ENCODE measurements at places on chromosomes 7 and 10.

DNA sequence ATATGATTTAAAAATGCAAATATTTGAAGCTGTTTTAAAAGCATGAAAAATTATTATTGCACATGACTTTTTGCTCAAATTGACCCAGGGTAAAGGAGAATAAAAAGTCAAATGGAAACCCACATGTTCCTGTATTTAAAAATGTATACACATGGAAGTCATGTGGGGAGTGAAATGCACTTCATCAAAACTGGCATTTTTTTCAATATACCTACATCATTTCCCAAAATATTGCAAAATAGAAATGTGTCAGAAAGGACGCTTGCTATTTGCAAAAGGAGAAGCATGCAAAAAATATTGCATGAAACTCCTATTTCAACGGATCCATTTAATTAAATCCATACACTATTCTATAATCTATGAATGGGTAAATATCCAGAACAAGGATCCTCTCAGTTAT lies 117.0 kb downstream of the POU6F2 start:
- DNase-seq, result no peak

DNA sequence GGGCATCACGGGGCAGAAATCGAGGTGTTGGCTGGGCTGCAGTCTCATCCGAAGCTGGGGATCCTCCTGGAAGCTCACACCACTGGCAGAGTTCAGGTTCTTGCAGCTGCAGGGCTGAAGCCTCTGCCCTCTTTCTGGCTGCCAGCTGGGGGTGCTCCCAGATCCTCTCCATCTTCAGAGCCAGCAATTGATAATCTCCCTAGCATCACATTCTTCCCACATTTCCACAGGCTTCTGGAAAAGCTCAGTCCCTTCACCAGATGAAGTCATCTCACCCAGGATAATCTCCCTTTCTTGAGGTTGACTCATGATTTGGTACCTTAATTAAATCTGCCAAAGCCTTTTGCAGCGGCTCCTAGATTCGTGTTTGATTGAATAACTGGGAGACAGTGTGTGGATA lies 55.2 kb downstream of the NRP1 start:
- no peak for DNase-seq

- no peak for DNase-seq
These were observed 125.7 kb downstream of the ARHGAP22 start for GRCh38 chr10:48478980-48479811.

- DNase-seq, result no peak
These were observed 11.1 kb upstream of the SEC24C start for GRCh38 chr10:73732931-73733623.

- DNase-seq, result no peak
These were observed 82.5 kb upstream of the BAIAP2L1 start for GRCh38 chr7:98483276-98483963.

DNA sequence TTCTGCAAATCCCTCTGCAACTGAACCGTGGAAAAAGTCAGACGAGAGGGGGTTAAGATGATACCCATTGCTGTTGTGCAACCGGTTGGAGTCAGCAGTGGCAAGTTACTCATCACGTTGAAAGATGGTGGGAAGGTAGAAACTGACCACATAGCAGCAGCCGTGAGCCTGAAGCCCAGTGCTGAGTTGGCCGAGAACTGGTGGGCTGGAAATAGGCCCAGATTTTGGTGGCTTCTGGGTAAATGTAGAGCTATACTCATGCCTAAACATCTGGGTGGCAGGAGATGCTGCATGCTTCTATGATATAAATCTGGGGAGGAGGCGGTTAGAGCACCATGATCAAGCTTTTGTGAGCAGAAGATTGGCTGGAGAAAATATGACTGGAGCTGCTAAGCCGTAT lies 78.6 kb downstream of the ARL5B start:
- DNase-seq, result no peak

- peak; percentile 24 for DNase-seq
These were observed 5.7 kb upstream of the GOT1 start for GRCh38 chr10:99435986-99436638.

DNA sequence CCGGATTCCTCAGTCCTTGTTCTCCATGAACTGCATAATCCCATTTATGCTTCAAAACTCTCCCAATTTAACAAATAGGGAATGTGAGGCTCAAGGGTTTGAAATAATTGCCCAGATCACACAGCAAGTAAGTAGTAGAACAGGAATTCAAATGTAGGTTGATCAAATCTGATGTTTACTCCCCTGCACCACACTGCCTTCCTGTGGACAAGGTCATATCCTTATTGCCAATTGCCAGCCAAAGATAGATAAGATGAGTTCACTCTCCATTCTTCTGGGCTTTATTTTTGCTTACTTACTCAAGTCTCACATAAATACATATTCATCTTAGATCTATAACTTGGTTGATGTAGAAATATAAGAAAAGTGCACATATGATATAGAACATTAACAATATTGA lies 435.2 kb upstream of the ETV1 start:
- DNase-seq, result no peak

GRCh38 chr7:20033621-20034400 lies 183.4 kb downstream of the MACC1 start:
- DNase-seq, result no peak

DNA sequence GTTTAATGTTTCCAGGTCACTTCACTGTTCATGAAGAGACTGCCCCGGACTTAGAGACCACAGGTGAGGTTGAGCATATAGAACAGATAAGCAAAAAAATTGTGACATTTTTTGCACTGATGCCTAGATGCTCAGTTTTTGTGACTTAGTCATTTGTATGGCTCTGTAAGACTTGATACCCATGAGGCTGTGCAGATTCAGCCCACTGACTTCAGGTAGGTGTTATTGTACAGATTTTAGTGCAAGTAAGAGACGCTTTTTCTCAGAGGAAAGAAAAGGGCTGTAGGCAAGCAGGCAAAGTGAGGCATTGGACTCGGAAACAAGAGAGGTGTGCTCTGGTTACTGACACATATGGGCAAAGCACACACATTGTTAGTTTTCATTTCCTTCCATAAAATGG lies 820.1 kb upstream of the SORCS1 start:
- DNase-seq, result no peak

GRCh38 chr7:71332207-71332606 lies 200.3 kb downstream of the GALNT17 start:
- no peak for DNase-seq

GRCh38 chr7:35758421-35758820 lies 42.4 kb upstream of the SEPTIN7 start:
- DNase-seq, result no peak

DNA sequence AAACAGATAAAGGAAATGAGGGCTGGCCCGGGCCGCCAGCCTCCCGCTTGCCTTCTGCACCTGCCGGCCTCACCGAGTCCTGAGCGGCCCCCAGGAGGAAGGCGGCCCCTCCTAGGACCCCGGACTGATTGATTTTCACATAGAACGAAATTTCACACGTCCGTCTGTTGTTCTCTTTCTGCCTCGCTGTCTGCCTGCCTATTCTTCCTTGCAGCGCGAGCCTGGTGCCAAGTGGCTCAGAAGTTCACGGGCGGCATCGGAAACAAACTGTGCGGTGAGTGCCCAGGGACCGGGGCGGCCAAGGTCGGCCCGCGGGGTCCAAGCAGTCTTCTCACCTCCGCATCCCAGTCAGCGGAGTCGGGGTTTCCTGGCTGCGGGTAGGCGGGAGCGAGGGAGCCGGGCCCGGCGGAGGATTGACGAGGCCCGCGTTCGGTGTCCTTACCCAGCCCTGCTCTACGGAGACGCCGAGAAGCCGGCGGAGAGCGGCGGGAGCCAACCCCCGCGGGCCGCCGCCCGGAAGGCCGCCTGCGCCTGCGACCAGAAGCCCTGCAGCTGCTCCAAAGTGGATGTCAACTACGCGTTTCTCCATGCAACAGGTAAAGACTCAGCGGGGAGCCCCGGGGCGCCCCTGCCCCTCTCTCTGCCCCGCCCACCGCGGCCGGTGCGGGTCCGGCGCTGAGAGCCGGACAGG lies 967 bp downstream of the GAD2 start:
- no peak for DNase-seq

- no peak for DNase-seq
These were observed 152.9 kb downstream of the CELF2 start for GRCh38 chr10:11170574-11170973.

- DNase-seq, result peak; percentile 43
These were observed 12.6 kb downstream of the TMEM176B start for GRCh38 chr7:150787321-150788281.

DNA sequence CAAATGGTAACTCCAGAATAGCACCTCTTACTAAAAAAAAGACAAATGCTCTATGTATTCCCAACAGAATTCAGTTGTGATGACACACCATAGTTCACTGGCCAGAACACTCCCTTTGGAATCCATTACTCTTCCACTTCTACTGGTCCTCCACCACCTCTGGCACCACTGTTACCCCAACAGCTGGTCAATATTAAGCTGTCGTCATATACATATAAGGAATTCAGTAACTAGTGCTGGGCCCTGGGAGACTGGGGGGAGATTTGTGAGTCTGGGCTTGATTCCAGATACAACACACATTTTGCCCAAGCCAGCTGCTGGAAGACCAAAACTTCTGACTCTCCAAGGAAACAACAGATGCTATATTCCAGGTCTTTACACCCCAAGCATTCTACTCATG lies 26.0 kb upstream of the ITGA8 start:
- DNase-seq, result no peak

- no peak for DNase-seq
These were observed 16.8 kb downstream of the BBIP1 start for GRCh38 chr10:110901954-110902819.

GRCh38 chr10:122162671-122163173 lies 108.4 kb upstream of the BTBD16 start:
- DNase-seq, result no peak

DNA sequence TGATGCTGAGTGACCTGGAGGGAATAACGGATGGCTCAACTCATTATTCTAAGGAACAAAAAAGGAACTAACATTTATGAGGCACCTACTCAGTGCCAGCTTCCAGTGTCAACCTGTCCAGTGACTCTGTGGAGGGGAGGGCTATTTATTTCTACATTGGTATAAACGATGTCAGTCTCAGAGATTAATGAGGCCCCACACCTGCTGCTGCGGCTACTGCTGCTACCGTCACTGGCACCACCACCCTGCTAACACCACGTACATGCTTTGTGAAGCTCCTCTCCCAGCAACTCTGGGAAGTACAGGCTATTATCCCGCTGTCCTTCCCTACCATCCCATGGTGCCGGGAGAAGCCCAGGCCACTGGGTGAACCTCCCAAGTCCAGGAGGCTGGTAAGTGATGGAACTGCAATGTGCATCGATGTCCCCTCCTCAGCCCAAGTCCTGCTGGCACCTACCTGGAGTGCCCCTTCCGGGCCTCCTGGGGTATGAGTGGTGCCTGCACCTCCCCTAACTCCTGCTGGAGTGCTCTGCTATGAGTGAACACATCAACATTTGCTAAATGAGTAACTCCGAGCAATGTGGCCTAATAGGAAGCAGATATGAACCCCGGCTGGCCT lies 101.5 kb downstream of the ARHGAP22 start:
- DNase-seq, result no peak

DNA sequence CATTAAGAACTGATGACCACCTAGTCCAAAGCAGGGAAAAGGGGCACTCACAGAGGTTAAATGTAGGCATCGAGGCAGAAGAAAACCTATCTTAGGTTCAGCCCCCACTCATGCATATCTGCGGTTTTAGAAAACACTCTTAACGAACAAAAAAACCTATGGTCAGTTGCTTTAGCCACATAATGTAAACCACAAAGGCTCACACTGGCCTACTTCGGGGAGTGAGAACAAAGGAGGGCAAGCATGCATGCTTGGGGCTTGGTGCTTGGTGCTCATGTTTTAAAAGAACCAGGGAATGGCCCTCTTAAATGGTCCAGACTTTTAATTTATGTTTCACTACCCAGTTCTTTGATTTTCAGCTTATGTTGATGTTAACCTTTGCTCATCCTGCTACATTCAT lies 14.2 kb downstream of the INSYN2A start:
- no peak for DNase-seq

DNA sequence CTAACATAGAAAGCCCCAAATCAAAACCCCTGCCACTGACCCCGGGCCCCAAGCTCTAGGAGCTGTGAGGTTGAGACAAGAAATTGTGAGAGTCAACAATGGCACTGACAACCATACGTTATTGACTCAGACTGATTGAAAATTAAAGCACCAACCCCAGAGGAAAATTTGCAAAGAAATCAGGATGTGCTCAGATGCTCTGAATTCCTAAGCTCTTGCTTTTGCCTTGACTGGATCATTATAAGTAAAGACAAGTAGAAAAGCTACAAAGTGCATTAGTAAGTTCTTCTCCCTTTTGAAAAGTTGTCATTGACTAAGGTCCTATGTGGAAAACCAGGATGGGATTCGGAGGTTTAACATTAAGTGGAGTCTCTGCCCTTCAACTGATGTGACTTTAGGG lies 130.2 kb downstream of the SAMD9 start:
- DNase-seq, result no peak

Data from NCI-H2029 treated with DMSO at 0.1 percent for 48 hours (cell line).